Activated CD8-positive, alpha-beta memory T cell treated with anti-CD3 and anti-CD28 coated beads, Interleukin-2, amount 50 U/mL, for 4 hours (primary cell): ENCODE measurements at places on chromosomes 6 and 20.

DNA sequence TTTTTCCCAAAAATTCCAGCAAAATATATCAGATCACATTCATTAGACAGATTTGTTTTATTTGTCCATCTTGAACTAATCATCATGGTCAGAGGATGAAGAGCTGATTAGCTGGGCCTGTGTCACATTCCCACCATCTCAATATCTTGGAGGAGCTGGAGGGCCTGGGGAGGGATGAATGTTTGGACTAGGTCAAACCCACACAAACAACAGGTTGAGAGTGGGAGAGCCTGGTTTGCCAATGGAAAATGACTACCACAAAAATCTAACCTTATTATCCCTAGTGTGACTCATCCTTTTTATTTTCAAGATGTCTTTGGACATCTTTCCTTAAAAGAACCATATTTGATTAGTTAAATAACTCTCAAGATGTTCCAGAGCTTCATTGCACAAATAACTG is 242.4 kb downstream of the OGFRL1 start:
- no peak for DNase-seq

GRCh38 chr6:163468738-163469137 is 54.2 kb downstream of the QKI start:
- no peak for DNase-seq

DNA sequence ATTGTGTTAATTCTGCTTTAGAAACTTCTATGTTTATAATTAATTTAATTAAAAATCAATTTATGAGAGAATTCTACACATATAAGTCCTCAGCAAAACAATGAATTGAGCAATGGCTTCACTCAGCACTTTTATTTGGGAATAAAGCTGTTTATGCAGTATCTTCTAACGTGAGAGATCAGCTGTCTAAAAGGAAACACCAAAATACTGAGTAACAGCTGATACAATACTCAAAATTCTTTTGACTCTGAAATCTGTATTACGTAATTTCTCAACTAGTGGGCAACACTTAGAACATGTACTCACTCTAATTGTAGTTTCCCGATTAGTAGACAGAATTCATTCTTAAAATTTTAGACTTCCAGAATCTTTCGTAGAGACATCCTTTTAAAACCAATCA is 49.8 kb downstream of the MAP3K7 start:
- no peak for DNase-seq

DNA sequence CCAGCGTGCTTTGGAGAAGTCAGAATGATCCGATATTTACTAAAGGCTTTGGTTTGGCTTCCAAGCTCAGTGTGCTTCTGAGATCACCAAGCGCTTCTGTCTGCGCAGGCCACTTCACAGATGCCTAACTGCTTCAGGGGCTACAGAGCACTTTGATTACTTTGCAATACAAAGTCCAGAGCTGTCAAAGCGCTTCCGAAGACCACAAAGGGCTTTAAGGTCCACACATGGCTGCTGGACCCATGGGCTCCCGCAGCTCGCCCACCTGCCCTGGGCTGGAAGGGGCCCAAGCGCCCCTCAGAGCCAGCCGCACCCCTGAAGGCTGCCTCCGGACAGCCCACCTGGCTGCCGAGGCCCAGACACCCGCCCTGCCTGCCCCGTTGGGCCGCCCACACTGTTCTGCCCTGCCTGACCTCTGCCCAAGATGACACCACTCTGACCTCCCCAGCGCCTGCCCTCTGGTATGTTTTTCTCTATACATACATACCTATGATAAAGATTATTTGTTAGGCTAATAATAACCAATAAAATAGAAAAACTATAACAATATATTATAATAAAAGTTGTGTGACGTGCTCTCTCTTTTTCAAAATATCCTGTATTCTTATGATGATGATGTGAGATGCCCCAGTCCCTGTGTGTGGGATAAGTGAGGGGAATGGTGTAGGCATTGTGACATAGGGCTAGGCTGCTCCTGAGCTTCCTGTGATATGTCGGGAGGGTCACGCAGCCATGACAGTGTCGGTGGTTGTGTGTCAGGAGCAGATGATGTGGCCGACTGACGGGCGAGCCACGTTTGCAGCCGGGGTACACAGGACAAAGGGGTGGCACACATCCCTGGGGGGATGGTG is 22.6 kb downstream of the DYNLT1 start:
- no peak for DNase-seq

- no peak for DNase-seq
Measured at GRCh38 chr6:110328259-110328658, 29.9 kb downstream of the METTL24 start.

DNA sequence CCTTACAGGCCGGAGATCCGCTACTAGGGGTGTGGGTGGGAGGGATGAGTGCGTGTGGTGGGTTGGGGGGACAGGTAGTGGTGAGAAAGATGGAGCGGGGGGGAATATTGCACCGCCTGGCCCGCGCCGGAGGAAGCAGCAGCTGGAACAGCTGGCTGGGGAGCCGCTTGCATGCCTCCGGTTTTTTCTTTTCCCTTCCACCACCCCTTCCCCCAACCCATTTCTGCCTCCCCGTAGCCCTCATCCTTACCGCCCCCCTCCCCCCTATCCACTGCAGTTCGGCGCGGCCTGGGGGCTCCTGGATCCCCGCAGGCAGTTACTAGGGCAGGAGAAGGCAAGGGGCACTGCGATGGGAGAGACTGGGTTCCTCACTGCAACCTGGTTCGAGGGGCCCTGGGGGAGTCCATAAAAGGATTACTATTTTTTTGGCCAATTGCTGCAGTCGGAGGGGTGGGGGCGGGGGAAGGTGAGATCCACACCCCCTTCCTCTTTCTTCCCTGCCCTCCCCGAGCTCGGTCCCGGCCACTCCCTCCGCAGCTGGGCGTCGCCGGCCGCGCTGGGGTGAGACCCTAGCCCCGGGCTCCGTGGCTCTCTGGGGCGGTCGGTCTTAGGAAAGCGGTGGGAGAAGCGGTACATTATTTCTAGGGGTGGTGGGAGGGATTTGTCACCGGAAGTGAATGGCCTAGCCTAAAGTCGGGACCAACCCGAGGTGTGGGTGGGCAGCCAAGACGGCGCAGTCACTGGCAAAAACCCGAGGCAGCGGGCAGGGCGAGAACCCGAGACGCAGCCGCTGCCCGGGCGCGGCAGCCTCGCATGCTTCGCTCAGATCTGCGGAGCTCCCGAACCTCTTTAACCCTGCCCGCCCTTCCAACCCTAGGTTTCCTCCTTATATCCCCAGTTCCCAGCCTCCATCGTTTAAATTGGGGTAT is 824 bp upstream of the TBCC start:
- peak; percentile 70 for DNase-seq

GRCh38 chr6:149320796-149321195 is 3.3 kb downstream of the TAB2 start:
- DNase-seq = no peak

DNA sequence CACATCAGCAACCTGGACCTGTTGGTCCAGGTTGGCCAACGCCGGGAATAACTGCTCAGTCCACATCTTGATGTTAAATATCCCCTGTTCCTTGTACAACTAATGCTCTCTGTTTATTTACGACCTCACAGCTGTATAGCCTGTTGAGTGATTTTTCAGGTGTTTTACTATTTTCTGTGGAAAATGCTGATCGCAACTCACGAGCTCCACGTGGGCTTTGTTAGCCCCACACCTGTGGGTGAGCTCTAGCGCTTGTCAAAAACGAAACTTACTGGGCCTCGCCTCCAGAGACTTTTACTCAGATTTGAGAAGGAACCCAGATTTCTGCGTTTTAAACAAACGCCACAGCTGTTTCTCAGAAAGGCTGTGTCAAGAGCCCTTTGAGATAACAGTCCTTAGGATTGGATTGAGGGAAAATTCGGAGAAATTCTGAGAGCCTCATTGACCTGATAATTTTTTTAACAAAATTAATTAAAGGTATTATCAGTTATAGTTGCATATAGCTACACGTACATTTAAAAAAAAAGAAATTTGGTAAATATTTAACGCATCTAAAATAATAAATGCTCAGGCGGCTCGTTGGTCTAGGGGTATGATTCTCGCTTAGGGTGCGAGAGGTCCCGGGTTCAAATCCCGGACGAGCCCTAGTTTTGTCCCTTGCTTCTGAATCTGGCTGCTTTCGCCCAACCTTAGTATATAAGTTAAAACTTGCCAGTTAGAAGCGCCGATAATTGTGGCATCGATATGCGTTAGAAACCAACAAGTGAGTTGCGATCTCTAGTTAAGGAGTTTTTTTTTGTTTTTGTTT is 16.7 kb downstream of the HMGN4 start:
- peak; percentile 48 for DNase-seq

DNA sequence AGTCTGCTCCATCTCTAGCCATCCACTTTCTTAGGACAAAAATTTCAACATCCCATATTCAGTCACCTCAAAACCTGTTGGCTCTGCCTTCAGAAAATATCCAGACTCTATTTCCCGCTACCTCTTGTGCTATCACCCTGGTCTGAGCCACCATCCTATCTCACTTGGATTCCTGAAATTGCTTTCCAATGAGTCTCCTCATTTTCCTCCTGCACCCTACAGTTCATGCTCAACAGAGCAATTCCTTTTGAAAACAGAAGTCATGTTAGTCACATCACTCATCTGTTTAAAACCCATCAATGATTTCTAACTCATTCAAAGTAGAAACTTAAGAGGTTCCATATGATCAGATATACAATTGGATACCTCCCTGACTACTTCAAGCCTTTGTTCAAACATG is 229.9 kb downstream of the ADGRG6 start:
- no peak for DNase-seq

DNA sequence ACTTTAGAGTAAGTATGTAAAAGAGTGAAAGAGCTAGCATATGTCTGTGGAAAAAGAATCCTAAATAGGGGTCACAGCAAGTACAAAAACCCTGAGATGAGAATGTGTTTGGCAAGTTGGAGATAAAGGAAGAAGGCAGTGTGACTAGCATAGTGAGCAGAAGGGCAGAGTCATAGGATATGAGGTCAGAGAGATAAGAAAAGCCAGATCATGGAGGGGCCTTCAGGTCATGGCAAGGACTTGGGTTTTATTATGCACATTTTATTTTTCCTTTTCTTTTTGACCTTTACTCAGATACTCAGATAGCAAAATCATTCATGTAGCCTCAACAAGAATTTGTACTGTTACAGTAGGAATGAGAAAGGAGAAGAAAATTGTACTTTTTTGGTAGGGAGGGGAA is 138.0 kb downstream of the GJA1 start:
- DNase-seq = no peak

GRCh38 chr20:41769592-41770018 is 151.4 kb upstream of the CHD6 start:
- no peak for DNase-seq

DNA sequence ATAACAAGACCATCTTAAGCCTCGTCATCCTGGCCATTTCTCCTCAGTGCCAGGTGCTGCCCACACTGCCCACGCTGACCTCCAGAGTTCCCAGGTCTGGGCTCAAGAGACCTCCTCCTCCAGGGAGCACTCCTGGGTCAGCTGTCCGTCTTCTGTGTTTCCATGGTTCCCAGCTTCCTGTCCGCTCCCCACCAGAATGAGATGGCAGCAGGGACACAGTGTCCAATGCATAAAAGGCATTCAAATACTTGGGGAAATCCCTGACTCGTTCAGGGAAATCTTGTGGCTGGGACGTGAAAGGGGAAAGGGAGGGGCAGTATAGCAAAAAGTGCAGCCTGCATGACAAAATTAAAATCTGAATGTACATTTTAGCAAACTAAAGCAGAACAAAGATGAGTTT is 54.3 kb downstream of the SLC23A2 start:
- DNase-seq = no peak

DNA sequence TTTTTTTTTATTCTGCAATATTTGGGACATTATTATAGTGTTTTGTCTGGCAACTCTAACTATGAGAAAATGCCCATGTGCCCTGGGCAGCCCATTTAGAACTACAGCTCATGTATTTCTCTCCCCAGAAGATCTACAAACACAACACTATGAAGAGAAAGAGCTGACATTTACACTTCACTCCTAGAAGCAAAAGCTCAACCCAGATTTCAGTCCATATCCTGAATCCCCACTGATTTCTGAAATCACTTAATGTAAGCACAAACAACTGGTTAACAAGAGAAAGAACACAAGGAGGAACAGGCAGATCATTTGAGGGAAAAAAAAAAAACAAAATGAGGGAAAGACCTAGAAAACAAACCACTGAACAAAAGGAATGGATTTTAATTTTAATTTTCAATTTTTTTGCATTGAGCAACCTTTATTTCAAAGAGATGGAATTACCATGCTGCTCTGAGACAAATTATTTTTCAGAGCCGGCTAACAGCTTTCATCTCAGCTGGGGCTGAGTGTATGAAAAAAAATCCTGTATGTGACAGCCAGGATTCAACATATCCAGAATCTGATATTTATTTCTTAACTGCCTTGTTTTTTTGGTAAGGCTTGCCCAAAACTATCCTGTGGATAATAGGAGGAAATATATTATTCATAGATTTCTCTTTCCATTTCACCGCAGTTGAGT is 32.5 kb downstream of the KIAA0319 start:
- DNase-seq = no peak

DNA sequence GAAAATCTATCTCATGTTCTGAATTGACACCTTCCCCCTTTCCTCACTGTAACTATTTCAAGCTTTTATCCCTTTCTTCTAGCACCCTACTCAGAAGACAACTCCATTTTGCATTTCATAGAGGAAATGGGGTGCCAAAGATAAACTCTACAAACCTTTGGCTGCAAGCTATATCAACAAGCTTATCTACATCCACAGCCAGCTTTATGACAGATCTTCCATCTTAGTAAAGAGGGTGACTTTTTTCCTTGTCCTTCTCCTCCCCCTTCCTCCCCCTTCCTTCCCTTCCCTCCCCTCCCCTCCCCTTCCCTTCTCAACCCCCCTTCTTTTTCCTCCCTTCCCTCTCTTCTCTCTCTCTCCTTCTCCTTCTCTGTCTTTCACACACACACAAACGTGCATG is 58.0 kb upstream of the OLIG3 start:
- DNase-seq = no peak

- DNase-seq = no peak
Measured at GRCh38 chr6:77587963-77588362, 64.9 kb upstream of the MEI4 start.

- DNase-seq = no peak
Measured at GRCh38 chr20:58017970-58018530, 210.4 kb downstream of the ANKRD60 start.
